Endothelial cell (in vitro differentiated cells): ENCODE measurements at places on chromosomes 16 and 17. TPM values are rescaled to one million over a fixed set of nuclear protein-coding genes. Genes with fewer than 3 reads are reported as not detected.

Gene KRT40
- total RNA-seq, result not detected

DNA sequence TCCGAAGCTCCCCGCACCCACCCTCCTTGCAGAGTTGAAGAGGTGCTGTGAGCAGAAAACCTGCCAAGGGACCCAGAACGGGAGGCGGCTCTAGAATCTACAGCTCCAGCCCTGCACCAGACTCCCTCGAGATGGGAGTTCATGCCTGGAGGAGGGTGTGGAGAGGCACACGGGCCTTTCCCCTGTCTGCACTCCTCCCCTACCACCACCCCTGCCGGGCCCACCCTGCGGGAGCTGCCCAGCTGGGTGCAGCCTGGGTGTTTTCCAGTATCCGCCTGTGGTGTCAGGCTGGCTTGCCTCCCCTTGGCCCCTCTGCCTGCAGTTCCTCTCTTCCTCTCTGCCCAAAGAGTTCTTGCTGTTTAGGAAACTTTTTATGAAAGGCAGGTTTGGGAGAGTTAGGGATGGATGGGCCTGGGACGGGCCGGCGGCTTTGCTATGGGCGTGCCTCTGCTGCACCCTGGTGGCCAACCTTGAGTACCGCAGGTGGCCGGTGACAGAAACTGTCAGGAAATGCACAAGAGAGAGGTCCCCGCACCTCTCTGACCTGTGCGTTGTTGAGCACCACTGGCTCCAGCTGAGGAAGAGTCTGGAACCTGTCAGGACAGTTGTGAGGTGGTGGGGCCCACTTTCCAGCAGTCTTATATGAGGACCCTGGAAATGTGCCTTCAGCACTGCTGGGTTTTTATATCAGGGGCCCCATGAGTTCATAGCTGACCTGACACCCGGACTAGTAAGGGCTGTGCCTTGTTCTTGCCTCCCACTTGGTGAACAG, 354.1 kb downstream of the SEC14L1 start:
- peak; percentile 83 for DNase-seq

DNA sequence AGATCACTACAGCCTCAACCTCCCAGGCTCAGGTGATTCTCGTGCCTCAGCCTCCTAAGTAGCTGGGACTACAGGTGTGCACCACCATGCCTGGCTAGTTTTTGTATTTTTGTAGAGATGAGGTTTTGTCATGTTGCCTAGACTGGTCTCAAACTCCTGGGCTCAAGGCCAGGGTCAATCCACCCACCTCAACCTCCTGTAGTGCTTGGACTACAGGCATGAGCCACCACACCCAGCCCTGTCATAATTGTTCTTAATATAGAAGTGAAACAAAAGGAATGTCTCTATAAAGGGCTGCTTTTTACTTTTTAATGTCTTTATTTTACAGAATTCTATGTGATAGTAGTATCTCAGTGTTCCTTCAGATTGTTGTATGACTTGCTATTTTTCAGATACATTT, 345.2 kb upstream of the TBX2 start:
- DNase-seq, result no peak

Gene PSKH1
- total RNA-seq, result 47.5 TPM

Gene SPATA2L
- 7.5 TPM for total RNA-seq
